Activated CD8-positive, alpha-beta memory T cell treated with anti-CD3 and anti-CD28 coated beads for 48 hours (primary cell): ENCODE measurements at places on chromosomes 2 and 18.

DNA sequence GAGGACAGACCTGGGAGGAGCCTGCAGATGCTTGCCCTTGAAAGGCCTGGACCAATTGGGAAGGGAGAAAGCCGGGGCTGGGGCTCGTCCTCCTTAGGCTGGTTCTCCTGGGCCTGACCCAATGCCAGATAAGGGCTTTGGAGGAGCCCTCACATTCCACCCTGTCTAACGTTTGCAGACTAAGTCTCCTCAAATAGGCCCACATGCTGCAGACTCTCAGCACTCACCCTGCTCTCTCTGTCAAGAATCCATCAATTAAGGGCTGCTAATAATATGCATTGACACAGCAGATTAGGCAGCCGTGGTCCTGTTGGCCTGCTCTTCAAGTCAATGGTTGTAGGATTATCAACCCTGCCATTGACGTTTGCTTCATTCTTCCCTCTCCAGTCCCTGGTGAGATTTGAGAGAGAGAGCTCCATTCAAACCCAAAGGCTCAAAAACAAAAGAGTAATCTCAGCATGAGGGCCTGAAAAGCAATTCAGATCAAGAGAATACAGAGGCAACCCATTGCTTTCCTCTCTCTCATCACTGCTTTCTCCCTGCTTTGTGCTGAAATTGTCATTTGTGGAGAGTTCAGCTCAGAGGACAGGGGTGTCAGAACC is 167.6 kb downstream of the INSIG2 start:
- DNase-seq = no peak

DNA sequence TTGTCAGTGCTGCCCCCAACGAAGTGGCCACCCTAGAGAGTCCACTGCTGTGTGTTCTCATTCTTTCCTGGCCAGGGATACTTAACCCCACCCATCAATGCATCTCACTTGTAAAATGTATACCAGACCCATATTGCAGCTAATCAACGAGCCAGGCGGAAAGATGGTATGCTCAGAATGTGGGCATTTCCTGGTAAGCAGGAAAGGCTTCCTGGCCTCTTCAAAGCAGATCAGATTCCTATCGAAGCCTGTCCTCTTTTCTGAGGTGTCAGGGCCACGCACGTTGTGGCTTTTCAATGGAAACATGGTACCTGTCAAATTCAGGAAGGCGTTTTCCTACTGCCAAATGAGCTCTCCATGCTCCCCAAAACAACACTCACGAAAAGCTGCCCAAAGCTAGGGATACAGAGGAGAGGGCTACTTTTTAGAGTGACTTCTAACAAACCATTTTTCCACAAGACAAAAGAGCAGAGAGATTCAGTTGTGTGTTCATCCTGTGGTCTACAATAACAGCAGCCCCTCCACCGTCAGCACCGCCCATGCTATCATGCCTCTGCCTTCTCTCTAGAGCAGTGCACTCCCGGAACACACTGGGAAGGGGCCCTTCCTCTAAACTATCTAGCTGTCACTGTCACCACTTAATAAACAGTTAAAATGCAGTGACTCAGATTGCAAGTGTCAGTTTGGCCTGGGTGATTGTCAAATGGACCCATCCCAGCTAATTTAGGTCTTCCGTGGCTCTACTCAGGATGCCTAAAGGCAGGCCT is 535.1 kb downstream of the RNF144A start:
- no peak for DNase-seq

GRCh38 chr2:152395103-152395502 is 60.1 kb downstream of the FMNL2 start:
- DNase-seq = no peak

GRCh38 chr2:73284296-73285158 is at the start of gene FBXO41:
TSS of gene FBXO41 (minus strand) at chr2:73284478. CDS start at chr2:73269630, 14,848 bp downstream.
- peak; percentile 60 for DNase-seq

DNA sequence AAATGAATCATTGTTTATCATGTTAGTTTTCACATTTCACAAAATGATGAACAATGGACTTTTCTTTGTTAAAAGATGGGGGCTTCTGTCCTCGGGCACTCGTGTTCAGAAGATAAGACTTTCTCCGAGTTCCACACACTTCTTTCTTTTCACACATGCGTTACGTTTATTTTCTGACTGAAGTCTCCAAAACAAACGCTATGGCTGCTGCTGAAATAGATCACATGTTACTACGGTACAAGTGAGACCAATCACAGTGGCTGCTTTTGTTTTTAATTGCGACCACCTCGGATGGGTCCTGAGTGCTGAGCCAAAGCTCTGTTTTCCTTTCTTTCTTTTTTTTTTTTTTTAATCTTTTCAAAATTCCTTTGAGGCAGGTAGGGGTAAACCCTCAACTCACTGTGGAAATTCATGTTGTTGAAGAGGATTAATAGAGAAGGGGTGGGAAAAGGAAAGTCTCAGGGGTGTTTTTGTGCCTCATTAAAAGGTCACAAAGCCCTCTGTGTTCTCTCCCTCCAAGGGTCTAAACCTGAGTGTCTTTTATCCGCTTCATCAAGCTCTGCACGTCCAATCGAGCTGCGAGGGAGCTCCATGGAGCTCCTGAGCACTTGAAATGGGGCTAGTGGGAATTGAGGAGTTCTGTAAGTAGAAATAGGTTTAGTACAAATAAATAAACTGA is 48.2 kb downstream of the ARL4C start:
- DNase-seq = no peak

GRCh38 chr2:48213646-48214045 is 307.3 kb upstream of the FBXO11 start:
- DNase-seq = no peak

DNA sequence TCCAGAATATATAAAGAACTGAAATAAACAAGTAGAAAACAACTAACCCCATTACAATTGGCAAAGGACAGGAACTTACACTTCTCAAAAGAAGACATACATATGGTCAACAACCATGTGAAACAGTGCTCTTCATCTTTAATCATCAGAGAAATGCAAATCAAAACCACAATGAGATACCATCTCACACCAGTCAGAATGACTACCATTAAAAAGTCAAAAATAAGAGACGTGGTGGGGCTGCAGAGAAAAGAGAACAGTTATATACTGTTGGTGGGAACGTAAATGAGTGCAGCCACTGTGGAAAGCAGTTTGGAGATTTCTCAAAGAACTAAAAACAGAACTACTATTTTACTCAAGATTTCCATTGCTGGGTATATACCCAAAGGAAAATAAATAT is 1696.3 kb upstream of the TMEFF2 start:
- DNase-seq = no peak

DNA sequence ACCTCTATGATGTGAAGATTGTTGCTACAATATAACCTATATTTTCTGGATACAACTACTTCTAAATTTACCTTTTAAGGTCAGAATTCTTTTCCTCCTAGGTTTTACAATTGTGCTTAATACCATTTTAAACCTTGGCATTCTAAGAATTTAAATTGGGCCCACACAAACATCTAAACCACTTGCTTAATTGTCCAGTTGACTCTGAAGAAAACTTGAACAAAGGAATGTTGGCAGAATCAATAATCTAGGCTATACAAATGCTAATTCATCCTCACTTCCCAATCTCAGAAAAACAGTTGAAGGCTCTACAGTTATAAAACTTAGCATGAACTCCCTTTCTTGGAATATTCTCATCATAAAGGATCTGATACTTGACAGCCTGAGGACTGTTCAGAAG is 84.3 kb downstream of the RPRM start:
- no peak for DNase-seq

DNA sequence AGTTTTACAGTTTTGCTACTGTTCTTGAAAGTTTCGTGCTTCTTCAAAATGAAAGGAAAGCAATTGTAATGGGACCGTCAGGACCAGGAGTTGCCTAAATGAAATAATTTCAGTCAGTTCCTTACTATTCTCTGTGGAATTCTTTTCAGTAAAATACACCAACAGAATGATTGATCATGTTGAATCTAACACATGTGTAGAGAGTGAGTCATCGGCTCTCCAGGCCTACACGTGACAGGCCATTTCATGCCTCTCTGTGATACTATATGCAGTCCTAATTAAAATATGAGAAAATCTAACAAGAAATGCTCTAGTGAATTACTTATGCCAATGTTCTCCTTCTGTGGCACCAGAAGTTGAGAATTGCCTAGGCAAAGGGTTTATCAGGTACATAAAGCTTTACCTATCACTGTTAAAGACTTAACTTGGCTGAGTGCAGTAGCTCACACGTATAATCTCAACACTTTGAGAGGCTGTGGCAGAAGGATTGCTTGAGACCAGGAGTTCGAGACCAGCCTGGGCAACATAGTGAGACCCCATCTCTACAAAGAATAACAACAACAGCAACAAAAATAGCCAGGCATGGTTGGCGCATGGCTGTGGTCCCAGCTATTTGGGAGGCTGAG is 199.4 kb downstream of the LRRTM1 start:
- DNase-seq = no peak

- no peak for DNase-seq
Observed at GRCh38 chr2:139721411-139721995, 941.3 kb upstream of the NXPH2 start.

GRCh38 chr2:50466685-50467084 is 565.2 kb downstream of the NRXN1 start:
- DNase-seq = no peak
